ENCODE measurements at places on chromosomes 4 and X.
A peak's percentile ranks its signal among the peaks of the same experiment; 100 is the strongest.

DNA sequence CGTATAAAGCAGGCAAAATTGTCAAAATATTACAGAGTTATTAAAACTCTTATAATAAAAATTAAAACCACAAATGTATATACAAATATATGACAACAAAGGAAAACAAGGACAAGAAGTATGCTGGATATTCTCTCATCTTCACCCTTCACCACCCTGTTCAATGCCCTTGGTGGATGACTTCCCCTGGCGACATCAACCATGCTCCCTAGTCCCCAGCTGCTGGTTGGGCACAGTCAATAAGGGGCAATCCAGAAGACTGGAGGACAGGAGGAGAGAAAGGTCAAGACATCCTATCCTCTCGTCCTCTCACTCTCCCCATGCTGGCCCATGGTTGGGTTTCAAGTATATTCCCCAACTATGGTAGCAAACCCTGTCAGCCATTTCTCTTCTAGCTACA is 71.2 kb downstream of the CXCL13 start:
- no peak for DNase-seq

DNA sequence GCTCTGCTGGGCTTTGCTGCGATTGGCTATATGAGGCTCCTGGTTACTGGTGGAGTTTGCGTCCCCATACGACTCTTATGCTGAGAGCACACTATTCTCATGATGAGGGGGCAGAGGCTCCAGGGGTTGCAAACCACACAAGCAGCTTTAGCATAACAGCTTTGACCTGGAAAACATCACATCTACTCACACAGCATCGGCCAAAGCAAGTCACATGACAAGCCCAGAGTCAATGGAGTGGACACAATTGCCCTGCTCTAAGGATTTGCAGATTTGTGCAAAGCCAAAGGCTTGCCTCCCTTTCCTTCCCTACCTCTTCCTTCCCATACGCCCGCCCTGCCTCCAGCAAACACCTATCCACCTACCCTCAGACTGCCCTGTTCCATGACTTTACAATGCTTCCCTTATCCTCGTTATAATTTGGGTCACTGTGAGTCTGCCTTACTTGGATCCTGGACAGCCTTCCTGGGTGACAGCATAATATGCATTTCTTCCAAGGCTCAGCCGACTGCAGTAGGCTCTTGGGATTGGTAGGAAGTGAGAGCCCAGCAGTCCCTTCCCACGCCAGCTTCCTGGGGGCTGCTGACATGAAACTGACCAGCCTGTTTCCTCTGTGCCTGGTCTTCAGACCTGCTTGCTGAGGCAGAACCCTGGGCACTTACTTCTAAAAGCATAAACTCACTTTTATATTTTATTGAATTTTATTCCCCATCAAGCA is 208.2 kb upstream of the PSAPL1 start:
- DNase-seq: no peak

- DNase-seq: no peak
Observed at GRCh38 chr4:160091631-160092030, 988.8 kb downstream of the RAPGEF2 start.

DNA sequence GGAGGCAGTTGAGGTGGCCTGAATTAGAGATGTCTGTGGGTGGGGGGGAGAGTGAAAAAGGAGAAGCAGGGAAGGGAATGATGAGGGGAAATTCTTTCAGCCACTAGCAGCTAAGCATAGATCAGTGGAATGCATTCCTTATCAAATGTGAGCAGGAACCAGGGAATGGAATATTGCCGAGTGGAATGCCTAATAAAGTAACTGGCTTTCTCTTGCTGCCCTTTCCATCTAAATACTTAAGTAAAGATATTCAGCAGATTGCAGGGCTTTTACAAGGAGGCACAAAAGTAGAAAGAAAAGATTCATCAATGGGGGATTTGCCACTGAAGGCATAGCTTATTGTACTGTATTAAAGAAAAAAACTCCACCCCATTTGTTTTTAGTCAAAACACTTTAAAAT is 263.0 kb upstream of the RPS6KA3 start:
- DNase-seq: no peak

DNA sequence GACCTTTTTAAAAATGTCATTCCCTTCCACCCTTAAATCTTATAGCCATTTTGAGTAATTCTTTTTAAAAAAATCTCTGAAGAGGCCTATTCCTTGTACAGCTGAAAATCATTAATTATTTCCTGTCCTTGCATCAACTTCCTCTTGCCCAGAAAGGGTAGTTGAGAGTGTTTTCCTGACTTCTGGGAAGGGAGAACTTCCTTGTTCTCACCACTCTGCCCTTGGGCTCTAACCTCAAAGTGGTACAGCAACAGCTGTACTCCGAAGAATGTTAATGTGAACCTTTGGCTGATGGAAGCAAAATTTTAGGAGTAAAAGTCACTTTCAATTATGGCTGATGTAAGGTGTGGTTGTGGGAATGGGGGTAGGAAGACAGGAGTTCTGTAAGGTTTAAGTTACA is 15.1 kb upstream of the FABP2 start:
- DNase-seq: no peak

DNA sequence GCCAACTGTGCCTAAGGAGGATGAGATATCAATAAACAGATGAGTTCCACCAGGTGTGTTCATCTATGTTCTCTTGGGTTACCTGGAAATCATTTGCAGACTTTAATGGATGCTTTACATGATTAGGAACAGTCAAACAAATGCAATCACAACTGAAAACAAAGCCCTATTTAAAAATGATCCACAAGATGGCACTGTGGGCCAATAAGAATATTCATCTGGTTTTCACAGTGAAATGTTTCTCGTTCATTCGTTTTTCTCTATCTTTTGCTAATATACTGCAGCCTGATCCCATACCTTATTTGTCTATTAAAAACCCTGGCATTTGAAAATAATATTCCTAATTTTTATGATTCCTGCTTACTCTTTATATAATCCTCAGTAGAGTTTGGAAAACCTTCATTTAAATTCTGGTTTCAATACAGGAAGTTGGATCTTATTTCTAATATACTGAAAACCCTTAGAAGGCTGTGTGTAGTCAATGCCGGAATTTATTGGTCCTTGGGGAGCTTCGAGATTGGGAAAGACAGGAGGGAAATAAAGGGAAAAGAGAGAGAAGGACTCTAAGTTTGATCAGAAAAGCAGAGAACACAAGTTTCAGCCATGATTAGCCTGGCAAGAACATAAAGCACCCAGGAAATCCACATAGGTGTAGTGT is 63.8 kb upstream of the TAPT1 start:
- DNase-seq: no peak

DNA sequence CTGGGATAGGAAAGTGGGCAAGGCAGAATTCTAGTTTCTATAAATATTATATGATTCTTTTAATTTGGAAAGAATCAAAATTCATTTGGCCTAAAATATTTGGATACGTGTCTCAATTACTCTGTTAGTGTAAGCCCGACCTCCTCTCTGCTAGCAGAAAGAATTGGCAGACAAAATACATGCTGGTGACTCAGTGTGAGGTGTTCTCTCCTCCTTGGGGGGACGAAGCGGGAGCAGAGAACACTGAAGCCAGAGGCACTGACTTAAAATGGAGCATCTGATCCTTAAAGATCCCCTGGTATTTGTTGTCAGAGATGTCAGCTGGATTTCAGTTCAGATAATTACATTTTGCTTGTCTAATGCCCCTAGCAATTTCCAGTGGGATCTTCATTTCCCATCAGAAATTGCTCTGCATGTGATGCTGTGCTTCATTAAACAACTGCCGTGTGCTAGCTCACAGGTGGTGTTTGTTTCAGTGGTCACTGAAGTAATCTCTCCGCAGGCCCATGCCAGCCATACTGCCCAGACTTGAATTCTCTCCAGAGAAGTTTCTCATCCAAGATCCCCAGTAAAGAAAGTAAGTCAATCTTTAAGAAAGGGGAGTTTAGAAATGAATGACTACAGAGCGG is 188.7 kb upstream of the TLL1 start:
- no peak for DNase-seq

- DNase-seq: no peak
Observed at GRCh38 chr4:124431653-124432192, 280.8 kb downstream of the ANKRD50 start.

GRCh38 chr4:169160825-169161224 is 109.9 kb downstream of the SH3RF1 start:
- no peak for DNase-seq

DNA sequence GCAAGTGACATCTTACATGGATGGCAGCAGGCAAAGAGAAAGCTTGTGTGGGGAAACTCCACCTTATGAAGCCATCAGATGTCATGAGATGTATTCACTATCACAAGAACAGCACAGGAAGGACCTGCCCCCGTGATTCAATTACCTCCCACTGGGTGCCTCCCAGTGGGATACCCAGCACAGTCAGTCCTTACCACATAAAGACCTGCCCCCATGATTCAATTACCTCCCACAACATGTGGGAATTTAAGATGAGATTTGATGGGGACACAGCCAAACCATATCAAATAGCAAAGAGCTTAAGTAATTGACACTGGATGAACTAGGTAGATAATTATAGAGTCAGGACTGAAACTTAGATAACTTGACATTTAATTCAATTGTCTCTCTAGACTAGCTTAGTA is 85.6 kb downstream of the SLIT2 start:
- DNase-seq: no peak

- no peak for DNase-seq
Observed at GRCh38 chr4:8439168-8439567, 1.4 kb downstream of the ACOX3 start.

GRCh38 chrX:70264784-70265183 is 3.4 kb upstream of the ARR3 start:
- DNase-seq: no peak

DNA sequence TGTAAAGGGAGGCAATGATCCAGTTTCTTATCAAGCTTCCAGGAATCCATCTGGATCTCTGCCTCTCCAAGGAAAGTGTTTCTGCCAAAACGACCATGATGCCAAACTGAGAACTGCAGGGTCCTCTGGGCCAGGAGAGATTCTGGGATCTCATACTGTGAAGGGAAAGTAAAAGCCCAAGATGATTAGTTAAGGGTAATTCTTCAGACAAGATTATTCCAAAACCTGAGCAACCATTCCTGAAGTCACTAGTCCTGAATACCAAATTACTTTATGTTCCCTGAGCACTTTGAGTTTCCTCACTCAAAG is 42.0 kb downstream of the SRPX2 start:
- no peak for DNase-seq

GRCh38 chrX:140504371-140505324 is at the start of gene SOX3:
SOX3 (minus strand) TSS chrX:140505069; CDS start chrX:140505060, 9 bp downstream.
- no peak for DNase-seq

DNA sequence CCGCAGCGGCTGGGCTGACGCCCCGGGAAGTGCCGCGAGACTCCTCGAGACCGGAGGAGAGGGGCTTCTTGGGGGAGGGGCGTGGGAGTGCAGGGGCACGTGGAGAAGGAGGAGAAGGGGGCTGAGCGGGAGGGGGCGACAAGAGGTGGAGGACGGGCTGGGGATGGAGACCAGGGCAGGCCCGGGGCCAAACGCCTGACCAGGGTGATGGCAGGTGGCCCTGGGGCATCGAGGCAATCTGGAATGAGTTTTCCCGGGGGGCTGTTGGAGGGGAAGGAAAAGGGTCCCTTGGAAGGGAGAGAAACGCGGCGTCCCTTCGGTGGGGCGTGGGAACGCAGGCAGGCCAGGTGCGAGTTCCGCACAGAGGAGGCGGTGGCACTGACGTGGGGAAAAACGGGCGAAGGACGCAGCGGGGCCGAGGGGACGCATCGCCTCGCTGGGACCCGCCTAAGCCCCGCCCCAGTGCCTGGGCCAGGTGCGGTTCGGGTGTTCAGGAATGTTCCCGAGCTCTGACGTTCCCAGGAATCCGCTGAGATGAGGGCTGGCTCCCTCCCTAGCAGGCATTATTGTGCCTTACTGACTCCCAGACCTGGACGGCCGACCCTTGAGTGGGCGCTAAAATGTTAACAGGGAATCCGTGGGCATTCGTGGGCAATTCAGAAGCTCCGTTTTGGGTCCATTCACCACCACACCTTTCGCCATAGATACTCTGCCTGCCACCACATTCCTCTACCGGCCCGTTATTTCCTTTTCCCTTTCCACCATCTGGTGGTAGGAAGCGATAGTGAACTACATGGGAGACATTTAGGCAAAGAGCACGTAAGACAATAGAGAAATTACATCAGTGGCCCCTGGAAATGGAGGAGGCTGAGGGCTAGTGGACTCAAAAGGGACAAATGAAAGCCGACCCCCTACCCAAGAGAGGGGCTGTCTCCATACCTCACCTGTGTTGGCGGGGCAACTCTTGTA is 795 bp upstream of the SH3KBP1 start:
- peak; percentile 52 for DNase-seq

- DNase-seq: no peak
Observed at GRCh38 chr4:186885289-186885688, 161.6 kb upstream of the FAT1 start.

DNA sequence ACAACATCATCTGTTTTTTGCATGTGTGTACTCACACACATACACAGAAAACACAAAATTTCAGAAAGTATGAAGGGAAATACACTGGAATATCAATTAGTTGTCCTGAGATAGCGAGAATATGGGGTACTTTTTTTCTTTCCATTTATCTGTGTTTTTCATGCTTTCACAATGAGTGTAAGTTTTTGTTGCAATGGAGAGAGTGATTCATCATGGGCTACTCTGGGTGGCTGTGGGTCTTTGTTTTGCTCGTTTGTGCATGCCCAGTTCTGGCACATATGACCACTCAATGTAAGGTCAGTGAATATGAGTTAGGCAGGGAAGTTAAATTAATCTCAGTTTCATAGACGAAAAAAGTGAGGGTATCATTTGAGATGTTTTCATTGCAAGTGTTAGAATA is 26.9 kb downstream of the XK start:
- no peak for DNase-seq

DNA sequence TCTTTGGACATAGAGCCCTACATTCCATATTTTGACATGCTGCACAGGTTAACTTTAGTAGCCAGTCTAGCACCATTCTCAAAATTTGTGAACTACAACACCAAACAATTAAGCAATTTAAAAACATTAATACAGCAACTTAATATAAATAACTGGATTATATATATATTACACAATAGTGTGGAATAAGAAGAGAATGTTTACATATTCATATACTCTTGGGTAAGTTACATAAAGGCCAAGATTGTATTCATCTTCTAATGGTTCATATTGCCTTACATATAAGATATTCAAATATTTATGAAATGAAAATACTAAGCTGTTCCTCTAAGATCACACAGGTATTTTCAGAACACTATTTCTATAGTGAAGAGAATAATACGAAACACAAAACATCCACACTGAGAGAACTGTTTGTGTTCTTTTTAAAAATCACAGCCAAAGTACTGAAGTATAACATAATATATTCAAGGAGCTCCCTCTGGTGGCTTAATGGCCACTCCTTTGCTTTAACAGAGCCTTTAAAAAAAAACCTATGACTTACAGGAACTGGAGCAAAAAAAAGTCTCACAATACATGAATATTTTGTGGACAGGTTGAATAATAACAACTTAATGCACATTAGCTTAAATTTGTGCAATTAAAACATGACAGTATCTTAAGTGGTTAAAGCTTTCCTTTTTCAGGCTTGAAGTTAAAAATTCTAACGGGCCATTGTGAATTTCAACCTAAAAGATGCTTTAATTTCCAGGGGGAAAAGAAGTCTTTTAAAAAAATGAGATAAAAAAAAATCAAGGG is 46.2 kb downstream of the NEK1 start:
- peak; percentile 13 for DNase-seq

- DNase-seq: no peak
Observed at GRCh38 chr4:107312366-107312765, 276.3 kb upstream of the DKK2 start.
